ENCODE measurements at places on chromosomes 2 and 18.

DNA sequence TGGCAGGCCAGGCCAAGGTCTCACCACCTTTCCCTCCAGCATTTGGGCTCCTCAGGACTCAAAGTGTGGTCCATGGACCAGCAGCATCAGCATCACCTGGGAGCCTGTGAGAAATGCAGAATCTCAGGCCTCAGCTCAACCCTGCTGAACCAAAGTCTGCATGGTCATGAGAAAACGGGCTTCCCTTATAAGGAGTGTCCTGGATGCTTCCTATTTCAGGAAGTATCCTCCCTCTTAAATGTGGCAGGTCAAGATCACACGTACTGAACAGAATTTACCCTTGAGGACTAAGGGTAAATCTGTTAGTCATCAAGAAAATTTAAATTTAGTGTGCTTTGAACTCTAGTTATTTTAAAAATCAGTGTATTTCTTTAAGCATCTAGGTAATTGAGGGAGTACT lies 11.8 kb downstream of the CD8A start:
- DNase-seq = no peak

DNA sequence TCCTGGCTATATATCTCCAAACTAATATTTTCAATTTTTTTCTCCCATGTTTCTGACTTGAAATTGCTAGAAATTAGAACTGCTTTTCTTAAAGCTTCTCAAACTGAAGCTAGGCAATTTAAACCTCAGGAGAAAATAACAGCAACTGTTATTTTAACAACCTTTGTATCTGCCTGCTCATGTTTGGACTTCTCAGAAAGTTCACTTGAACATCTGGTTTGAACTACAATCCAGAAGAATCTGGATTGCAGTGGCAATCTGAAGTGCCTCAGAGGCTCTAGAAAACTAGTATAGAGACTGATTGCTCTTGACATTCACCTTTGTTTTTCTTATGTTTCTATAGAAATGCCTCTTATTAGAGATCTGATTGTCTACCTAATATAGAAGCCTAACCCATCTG lies 64.1 kb downstream of the STAT4 start:
- no peak for DNase-seq

DNA sequence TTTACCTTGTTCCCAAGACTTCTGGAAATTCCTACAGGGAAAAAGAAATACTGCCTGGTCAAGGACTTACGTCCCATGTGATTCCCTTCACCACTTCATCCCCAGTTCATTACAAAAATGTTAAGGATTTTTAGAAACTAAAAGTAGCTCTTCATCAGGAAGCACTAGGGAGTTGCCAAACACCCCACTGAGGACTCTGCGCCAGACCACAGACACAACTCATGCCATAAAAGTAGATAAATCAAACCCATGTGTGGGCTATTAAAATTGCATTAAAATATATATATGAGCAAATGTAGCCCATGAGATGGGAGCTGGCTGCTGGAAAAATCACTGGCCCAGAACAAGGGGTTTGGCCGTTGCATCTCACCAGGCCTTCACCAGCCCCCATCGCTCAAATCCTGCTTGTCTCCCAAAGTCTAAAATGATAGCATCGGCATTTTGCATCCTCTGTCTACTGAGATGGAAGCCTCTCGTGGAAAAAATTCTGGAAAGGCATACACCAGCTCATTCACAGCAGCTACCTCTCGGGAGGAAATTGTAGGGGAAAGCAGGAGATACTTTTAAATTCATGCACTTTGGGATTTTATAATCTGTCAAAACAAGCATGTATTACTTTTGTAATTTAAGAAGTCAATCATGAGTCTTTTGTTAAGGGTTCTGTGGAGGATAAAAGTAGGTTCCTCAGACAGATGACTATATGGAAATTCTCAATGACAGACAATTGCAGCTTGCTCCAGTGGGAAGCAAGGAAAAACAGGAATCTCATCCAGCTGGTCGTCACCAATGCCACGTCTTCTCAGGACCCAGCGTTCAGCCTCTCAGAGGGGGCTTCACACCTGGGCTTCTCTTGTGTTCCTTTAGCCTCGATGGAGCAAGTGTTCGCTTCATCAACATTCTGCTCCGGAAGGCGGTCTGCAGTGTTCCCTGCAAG lies 113.9 kb downstream of the MREG start:
- DNase-seq = no peak

DNA sequence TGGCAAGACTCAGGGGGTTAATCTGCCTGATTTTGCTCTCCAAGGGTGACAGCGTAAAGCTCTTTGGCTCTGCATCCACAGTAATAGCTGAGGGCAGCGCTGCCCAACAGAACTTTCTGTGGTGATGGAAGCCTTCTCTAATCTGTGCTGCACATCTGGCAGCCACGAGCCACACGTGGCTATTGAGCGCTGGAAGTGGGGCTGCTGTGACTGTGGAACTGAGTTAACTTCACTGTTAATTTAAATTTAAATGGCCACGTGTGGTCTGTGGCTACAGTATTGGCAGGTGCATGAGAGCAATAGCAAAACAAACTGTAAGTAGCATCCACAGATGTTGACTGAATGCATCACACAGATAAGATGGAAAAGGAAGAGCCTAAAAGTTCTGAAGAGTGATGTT lies 47.3 kb upstream of the TMEM200C start:
- no peak for DNase-seq

DNA sequence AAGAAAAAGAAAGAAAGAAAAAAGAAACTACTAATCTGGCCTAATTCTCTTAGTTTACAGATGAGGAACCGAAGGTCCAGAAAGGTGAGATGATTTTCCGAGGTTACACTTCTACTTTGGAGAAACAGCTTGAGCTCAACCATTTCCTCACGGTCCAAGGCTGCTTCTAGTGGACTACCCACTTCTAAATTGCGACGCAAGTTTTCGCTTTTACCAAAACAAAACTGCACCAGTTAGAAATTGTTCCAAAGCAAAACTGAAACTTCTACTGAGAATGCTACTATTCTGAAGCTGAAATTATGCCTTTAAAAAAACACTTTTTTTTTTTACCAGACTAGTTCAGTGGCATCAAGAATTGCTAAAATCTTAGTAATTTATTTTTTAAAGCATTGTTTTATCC lies 101.6 kb downstream of the INO80D start:
- DNase-seq = no peak

DNA sequence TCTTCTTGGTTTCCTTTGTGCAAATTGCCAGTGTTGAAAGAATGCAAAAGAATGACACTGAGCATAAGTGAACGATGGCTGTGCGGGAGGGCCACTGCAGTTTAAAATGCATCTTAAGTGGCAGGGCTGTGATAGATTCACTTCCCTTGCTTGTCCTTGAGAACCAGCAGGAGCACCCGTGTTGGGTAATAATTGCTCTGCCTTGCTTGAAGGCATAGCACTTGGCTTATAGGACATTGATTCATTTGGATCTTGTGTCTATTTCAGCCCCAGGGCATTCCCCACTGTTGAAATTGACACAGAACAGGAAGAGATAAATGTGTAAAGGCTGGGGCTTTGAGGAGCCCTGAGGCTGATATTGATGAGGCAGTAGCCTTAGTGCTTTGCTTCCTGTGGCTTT lies 1003.7 kb upstream of the GYPC start:
- no peak for DNase-seq

- DNase-seq = no peak
Observed at GRCh38 chr2:178403671-178404306, 47.2 kb downstream of the PRKRA start.

DNA sequence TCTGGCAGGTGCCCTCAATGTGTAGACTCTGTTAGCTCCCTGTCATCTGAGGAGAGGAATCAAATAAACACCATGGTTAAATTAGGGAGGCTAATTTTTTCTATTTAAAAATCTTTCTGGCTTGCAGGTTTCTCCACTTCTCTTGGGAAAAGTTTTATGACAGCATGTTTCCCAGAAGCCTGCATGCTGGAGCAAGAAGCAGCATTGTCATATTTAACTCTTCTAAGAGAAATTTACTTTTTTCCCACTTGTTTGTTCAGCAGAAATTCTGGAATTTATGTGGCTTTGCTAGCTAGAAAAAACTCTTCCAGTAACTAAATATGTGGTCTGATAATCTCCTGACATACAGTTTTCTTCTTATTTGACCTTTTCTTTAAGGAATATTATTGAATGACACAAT lies 230.5 kb downstream of the PARD3B start:
- no peak for DNase-seq

All from cerebellar nuclear complex (tissue), 1 donor.